T-helper 22 cell (primary cell): ENCODE measurements at places on chromosomes 3 and 15.

DNA sequence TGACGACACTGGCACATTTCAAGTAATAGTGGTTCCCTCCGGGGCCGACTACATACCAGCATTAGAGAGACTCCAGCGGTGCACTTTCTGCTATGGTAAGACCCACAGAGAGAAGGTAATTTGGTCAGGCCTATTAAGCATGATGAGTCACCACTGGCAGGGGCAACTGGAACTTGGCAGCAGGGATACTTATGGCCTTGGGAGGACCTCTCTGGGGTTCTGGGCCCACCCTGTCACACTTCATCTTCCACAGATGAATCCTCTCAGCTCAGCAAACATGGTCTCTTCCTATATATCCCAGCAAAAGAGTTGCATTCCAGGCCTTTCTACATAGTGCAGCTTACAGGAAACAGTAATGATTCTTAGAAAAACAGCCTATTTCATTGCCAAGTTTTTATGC, 88.0 kb downstream of the PIK3R4 start:
- no peak for DNase-seq

GRCh38 chr3:50644561-50644960, 27.6 kb downstream of the MAPKAPK3 start:
- no peak for DNase-seq

DNA sequence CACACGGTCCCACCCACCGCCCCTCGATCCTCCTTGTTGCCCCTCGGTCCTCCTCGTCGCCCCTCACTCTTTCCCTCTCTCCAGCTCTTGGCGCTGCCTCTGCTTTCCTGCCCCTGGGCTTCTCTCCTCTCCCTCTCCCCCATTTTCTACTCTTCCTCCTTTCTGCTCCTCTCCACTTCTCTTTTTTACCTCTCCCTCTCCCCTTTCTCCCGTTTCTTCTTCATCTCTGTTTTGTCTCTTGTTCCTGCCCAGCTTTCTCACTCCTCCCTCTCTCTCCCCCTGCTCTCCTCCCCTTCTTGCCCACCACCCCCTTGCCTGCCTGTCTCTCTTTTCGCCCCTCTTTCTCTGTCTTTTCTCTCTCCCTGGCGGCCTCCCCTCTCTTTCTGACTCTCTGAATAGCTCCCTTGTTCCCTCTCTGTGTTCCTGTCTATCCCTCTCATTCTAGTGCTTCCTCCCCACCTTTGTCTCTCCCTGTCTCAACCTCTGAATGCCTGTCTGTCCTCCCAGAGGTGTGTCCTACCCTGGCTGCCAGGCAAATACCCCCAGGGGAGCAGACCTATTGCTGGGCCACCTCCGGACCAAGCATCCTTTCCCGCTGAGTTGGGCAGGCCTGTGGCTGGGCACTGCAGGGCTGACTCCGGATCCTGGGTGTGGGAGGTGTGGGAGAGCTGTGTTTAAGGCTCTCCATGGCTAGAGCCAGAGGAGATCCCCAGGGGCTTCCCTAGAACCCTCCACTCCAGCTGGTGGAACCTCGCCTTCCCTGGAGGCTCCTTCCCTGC, 41.0 kb downstream of the EPHB3 start:
- no peak for DNase-seq

DNA sequence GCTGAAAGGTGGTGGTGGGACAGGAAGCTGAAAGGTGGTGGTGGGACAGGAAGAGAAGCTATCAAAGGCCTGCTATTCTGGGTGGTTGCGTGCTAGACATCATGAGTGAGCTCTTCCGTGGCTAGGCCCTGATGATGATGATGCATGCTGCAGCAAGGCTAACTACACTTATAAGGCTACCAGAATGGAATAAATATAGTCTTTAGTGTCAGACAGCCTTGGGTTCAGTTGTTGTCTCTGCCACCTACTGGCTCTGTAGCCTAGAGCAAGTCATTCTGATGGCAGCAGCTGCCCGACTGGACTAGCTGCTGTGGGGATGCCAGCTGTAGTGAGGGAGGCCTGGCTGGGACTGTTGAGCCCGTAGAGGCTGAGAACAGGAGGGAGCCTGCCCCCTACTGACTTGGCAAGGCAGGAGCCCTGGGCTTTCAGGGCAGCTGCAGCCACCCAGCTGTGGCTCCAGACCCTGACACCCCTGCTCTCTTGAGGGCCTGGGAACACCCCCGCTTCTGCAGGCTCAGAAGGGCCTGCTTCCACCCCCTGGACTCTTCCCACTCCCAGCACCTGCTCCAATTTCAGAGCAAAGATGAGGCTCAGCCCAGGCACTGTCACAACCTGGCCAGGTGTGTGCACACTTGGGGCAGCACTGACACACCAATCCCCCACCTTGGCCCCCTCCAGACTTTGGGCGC, 21.4 kb upstream of the ZBED2 start:
- peak; percentile 68 for DNase-seq

- no peak for DNase-seq
Measured at GRCh38 chr15:98889930-98890695, 117.5 kb downstream of the PGPEP1L start.
